Cerebellar cortex (tissue), 1 donor: ENCODE measurements at places on chromosomes 2 and 18.
A peak's percentile ranks its signal among the peaks of the same experiment; 100 is the strongest.

DNA sequence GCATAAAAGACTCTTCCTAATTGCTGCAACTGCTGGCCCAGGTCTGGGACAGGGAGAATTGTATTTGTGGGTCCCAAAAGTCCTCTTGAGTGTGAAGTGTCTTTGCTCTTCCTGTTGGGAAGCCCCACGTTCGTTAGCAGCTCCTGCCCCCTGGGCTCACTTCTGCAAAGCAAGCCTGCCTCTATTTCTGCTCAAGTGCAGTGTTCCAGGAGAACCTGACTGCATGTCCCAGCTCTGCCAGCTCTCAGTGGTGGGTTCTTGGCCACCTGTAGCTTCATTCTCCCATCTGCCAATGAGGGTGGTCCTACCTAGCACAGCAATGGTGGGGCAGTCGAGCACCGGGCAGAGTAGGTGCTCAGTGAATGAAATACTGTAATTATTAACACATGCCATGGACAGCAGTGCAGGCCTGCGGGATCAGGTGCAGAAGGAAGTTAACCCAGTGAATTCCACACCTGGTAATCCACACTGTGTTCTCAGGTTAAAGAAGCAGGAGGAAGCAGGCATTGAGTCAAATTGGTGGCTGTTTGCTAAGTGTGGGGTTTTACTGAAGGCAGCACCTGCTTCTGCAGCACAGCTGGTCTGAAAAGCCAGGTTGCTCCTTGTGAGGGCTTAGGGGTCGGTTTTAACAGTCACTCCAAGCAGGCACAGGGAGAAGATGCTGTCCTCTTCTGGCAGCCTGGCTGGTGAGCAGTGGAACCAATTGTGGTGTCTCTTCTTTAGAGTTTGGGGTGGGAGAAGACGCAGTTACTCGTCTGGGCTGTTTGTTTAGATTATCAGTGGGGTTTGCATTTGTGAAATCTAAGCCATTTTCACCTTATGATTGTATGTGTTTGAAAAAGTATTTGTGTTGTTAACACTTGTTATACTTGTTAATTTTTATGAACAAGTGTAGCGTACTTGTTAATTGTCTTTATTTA lies 54.3 kb downstream of the DGKD start:
- no peak for DNase-seq

DNA sequence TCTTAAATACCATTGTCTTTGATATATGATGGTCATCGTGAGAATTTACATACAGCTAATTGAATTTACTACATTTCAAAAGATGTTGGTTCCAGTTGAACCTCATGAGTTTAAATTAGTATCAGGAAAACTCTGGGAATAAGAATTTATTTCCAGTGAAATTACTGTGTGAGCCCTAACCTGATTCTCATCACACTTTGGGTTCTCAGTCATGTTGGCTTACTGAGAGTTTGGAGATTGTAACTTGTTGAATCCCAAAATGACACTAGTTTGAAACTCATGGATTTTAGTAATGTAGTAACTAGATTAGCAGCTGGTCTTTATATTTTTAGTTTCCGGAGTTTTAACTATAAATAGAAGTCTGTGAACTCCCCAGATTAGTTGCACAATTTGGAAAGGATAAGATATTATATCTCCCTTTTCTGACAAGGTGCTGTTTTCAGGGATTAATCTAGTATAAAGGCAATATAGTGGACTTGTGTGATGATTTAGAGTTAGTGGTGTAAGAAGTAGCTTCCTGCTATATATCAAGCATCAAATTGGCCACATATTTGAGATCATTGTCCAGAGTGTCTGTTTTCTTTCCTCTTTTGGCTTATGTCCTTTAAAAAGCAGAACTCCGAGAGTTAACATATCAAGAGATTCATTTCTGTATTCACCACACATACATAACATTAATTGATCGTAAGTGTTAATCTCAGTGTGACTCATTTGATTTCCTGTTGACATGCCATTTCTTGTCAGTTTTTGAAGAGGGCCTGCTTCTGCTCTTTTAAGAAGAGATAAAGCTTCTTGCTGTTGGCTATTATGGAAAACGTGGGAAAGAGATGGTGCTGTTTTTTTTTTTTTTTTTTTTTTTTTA lies 15.7 kb downstream of the NDUFV2 start:
- no peak for DNase-seq

DNA sequence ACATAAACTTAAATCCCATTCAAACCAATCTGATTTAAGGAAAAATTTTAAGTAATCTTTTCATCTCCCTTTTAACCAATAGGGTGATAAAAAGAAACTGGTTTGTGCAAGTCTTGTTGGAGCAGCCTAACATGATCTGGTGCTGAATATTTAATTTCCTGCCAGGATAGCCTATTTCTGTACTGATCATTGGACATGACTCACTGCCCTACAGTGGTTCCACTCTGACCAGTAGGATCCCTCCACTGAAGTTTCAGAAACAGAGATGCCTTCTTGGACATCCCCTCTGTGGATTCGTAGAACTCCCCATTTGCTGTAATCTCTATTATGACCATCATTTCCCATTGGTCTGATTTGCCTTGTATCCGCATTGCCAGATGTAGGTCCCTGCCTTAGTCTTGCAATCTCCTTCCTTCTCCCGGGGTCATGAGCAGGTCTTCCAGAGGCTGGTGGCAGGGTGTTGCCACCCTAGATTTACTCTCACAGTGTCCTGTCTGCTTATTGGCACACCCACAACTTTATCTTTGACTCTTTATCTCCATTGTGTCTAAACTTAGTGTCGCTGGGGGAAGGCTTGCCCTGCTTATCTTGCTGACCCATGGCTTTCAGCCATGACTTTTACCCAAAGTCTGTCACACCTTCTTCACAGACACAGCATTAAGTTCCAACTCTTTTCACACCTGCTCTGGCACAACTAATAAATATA lies 12.3 kb upstream of the SETBP1 start:
- no peak for DNase-seq

- DNase-seq = no peak
Measured at GRCh38 chr2:158414538-158414937, 42.0 kb downstream of the CCDC148 start.

DNA sequence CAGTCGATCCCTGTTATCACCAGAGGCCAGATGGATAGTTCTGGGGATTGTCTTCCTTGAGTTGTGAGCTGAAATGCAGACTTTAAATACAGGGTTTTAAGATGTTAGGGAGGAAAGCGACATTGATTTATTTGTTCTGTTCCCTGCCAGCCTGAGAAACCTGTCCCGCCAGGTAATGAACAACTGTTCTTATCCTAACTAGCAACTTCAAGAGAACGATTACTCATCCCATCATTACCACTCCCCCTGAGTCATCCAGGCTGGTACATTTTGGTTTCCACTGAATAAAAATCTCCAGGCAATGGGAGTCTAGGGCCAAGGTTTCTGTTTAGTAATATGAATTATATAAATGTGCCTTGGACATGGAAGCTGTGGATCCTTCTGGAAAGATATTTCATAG lies 131.2 kb downstream of the LYPD6B start:
- DNase-seq = no peak

- no peak for DNase-seq
Measured at GRCh38 chr2:211946960-211947359, 591.6 kb downstream of the ERBB4 start.

GRCh38 chr2:75994759-75995158 lies 284.0 kb upstream of the GCFC2 start:
- DNase-seq = no peak

GRCh38 chr18:814300-815084 lies 2.5 kb upstream of the YES1 start:
- peak; percentile 22 for DNase-seq

DNA sequence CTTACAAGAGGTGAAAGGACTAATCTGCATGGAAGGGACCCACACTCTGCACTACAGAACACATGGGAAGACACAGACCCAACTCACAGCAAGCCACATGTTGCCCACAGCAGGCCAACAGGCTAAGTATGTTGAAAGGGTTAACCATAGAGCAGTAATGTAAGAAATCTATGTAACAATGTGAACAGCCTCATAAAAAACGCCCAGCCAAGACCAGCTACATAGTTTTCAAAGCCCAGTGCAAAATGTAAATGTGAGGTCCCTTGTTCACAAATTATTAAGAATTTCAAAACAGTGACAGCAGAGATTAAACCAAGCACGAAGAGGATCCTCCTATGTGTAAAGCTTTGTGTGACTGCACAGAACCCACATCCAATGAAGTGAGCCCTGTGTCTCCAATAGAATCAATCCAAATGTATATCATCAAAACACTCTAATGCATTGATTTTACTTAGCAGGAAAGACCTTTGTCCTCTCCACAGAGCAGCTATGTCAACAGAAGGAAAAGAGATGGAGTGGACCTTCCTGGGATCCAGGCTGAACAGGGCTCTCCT lies 210.1 kb downstream of the AGPS start:
- no peak for DNase-seq
